Cerebellar nuclear complex (tissue), 1 donor: ENCODE measurements at places on chromosomes 3 and 15.

- DNase-seq, result no peak
Measured at GRCh38 chr3:129534428-129535027, 6.1 kb downstream of the RHO start.

GRCh38 chr3:14988988-14989394, 41.6 kb downstream of the NR2C2 start:
- DNase-seq, result no peak

DNA sequence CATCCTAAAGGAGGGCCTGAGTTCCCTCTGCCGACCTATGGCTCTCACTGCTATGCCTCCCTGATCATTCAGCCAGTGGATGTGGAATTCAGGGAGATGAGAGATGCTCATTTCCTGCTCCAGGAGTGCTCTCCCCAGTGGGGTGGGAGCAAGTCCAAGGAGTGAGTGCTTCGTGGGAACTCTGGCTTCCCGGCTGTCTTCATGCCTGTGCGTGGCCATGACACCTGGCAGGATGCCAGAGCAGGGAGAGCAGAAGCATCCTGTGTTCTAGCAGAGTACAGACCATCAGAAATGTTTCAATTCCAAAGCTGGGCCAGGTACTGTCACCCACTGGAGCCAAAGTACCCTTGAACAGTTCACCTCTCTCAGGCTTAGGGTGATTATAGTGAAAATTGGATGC, 45.1 kb downstream of the APH1B start:
- DNase-seq, result no peak

GRCh38 chr15:55434989-55435825, 26.9 kb downstream of the PIERCE2 start:
- DNase-seq, result no peak

DNA sequence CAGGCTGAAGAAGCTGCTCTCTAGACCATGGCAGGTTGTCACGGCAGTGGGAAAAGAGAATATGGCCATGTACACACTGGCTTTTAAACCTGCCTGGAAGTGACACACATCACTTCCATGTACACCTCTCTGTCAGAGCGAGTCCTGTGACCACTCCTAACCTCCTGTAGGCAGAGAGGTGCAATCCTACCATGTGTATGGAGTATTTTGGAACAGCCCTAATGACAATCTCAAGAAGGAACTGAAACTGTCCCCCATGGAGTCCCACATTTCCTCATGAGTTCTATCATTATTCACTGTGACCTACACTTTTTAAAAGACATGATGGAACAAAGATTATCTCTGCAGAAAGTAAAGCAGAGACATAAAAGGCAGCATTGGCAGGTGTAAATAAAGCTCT, 153.4 kb upstream of the PFN2 start:
- no peak for DNase-seq

DNA sequence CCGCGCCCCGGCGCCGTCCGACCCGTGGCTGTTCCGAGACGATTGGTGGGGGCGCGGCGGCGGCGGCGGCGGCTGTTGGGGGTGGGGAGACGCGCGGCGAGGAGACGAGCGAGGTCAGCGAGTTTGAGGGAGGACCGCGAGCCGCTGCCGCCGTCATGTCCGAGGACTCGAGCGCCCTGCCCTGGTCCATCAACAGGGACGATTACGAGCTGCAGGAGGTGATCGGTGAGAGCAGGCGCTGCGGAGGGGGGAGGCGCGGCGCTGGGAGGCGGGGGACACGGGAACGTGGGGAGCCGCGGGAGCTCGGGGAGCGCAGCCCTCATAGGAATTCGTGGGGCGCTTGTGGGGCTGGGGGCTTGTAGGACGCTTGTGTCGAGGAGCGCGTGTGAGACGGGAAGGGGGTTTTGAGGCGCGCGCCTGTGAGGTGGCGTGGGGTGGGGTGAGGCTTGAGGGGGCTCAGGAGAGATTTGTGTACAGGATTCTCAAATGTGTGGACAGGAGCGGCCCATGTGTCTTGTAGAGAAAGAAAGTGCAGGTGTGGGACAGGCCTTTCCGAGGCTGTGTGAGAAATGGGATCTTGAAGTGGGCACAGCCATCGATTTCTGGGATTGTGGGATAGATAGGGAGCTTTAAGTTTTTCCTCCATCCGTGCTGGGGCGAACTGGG, 518 bp downstream of the OXSR1 start:
- DNase-seq, result no peak

- no peak for DNase-seq
Measured at GRCh38 chr15:36601497-36601932, 22.1 kb downstream of the CDIN1 start.

DNA sequence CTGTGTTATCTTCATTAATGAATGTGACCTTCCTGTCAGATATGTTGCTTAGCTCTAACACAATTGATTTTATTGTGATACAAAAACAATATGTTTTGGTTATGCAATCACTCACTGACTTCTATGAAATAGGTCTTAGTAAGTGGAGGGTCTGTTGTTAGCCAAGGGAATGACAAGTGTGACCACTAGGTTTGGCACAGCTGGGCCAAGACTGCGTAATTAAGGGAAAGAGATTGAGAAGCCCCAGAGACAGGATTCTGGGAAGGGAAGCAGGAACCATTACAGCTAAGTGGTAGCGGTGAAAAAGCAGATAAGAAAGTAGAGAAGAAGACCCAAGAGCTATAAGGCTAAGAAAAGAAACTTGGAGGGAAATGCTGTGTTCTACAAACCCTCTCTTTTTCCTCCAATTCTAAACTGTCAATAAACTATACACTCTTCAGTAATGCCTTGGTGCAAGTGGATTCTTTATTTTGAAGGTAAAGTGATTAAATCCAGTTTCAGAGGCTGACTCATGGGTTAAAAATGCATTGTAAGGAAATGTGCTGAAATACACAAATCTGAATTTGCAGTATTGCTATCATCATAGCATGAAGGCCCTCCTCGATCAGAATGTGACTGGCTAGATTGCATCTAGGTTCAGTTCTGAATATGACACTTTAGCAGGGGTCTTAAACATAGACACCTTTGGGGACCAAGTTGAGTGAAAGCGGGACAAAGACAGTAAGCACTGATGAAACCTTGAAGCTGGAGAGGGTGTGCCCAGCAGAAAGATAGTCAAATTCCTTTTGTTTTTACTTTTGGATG, 26.1 kb downstream of the KCNMB2 start:
- no peak for DNase-seq

DNA sequence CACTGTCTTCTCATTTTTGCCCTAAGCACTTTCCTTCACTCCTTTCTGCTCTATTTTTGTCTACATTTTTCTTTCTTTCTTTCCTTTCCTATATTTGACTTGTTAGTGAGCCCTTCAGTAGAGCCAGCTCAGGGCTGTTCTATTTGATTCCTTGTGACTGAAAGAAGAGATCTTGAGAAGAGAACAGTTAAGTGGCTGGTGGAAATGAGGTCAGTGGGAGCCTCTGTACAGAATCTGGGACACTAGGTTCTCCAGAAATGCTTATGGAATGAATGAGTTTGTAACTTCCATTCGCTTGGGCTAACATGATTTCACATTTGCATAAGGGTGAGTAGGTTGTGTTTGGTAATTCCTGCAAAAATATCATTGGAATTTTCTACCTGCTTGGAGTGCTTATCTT, 45.6 kb downstream of the CACNA2D3 start:
- no peak for DNase-seq

- DNase-seq, result no peak
Measured at GRCh38 chr15:94523873-94524272, 292.5 kb downstream of the MCTP2 start.

GRCh38 chr15:64809649-64810496, 15.6 kb downstream of the PIF1 start:
- no peak for DNase-seq

- no peak for DNase-seq
Measured at GRCh38 chr3:197362081-197362480, 63.7 kb upstream of the DLG1 start.

- DNase-seq, result no peak
Measured at GRCh38 chr3:119019767-119020518, 14.7 kb downstream of the IGSF11 start.

DNA sequence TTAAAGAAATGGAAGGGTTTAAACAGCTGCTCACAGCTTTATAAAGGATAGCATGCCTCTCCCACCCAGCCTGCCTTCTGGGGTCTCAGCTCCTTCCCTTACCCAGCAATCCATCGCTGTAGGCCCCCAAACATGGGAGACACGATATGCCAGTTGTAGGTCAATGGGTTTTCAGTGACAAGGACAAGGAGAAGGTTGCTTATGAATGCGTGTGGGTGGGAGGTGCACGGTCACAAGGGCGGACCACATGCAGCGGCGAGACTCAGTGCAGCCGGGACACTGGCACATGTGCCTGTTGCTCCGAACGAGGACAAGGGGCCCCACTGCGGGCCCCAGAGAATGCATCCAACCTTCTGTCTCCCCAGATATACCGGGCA, 67.0 kb downstream of the MGLL start:
- no peak for DNase-seq

- DNase-seq, result no peak
Measured at GRCh38 chr3:187746442-187747281, 1.4 kb upstream of the BCL6 start.

- DNase-seq, result no peak
Measured at GRCh38 chr3:37989821-37990480, 635 bp upstream of the VILL start.

GRCh38 chr15:66883284-66883911, 181.4 kb downstream of the SMAD6 start:
- no peak for DNase-seq

- DNase-seq, result no peak
Measured at GRCh38 chr3:41200669-41201021, 1.3 kb downstream of the CTNNB1 start.

DNA sequence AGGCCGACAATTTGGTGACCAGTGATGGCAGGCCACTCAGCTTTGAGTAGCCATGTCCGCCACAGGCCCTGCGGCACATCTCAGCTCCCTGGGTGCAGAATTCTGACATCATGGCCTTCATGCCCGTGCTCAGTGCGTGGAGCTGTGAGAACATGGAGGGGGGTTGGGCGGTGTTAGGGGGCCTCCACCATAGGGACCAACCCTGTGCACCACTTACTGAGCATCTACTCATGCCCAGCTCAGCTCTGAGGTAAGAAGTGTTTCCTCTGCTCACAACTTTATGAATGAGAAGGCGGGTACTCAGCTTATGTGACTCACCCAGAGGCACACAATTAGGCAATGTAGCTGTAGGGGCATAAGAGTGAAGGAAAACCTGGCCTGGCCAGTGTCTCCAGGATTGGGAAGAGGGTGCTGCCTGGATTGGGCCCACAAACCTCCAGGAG, 10.5 kb downstream of the ACOX2 start:
- DNase-seq, result no peak

DNA sequence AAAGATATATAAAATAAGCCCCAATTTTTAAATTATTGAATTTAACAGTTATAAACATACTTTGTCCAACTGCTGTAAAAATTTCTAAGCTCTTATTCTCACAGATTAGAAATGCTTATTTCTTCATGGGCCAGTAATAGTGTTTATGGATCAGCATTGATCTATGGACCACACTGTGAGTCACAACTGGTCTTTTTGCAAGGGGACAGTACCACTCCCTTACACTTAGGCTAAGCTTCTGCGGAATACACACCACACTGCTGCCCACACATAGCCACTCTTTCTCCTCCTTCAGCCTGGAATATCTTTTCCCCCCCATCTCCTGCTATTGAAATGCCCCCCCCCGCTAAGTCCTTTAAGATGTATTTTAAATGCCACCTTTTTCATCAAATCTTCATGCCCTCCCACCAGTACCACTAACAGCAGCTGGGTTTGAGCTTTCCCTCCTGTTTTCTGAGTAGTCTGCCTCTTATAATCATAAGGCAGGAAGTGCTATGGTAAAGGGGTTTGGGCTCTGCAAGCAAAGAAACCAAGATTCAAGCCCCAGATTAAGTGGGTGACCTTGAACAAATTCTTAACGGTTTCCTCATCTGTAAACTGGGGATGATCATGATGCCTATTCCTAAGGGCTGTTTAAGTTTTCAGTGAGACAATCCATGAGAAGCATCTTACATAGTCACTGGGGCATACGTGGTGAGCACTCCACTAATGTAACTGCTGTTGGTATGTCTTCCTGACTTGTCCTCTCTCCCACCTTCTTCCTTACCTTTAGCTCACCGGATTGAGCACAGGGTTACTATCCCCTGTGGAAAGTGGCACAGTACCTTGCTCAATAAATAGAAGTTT, 69.2 kb downstream of the DCUN1D1 start:
- DNase-seq, result no peak

DNA sequence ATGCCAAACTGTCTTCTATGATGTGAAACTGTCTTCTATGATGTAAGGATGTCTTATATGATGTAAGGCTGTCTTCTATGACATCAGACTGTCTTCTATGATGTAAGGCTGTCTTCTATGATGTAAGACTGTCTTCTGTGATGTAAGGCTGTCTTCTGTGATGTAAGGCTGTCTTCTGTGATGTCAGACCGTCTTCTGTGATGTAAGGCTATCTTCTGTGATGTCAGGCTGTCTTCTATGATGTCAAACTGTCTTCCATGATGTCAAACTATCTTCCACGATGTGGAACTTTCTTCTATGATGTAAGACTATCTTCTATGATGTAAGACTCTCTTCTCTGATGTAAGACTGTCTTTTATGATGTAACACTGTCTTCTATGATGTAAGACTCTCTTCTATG, 27.9 kb downstream of the MGLL start:
- DNase-seq, result no peak

DNA sequence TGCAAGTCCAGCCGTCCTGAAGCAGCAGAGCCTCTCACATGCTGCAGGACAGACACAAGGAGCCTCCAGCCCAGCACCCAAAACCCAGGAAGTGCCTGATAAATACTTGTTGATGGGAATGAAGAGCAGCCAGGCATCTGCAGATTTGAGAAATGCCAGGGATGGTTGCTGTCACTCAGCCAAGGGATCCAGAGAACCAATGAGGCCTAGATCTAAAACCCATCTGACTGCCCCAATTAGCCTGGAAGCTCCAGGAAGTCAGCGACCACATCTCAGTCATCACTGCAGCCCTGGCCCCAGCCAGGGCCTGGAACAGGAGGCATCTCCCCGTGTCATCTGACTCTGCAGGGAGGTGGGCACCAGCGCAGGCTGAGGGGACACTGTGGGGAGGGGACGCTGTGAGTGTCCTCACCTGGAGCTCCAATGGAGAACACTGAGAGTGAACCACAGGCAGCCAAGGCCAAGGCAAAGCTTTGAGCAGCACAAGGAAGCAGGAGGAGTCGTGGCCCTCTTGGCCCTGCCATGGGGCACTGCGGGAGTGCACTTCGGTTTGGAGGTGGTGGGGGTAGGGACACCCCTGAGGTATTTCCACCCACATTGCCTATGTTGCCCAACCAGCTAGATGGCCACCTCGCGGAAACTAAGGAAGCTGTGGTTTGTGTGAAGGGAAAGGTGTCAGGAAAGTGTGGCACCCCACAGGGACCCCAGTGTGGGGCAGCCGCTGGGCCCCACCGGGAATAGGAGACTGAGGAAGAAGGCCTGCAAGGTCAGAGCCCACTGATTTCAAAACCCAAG, 229.5 kb downstream of the VPS13C start:
- no peak for DNase-seq

GRCh38 chr15:69515508-69515907, 62.9 kb downstream of the RPLP1 start:
- DNase-seq, result no peak
